ENCODE measurements at places on chromosomes 16 and 17. TPM values are rescaled to one million over a fixed set of nuclear protein-coding genes. Genes with fewer than 3 reads are reported as not detected.

GRCh38 chr17:42248351-42249179 lies 27.6 kb downstream of the STAT5B start:
- no peaks in the 10 kb centered on the region for H3K36me3 ChIP-seq
- H3K4me1 ChIP-seq: peaks cover 71% of the 10 kb centered on the region
- H3K27me3 ChIP-seq: no peaks in the 10 kb centered on the region

GRCh38 chr16:85931596-85932402 lies 32.8 kb downstream of the IRF8 start:
- no peaks in the 10 kb centered on the region for H3K27me3 ChIP-seq
- no peak overlapping the region for H3K4me3 ChIP-seq
- H3K27ac ChIP-seq: no peak overlapping the region
- DNase-seq: no peak
- no peaks in the 10 kb centered on the region for H3K36me3 ChIP-seq

DNA sequence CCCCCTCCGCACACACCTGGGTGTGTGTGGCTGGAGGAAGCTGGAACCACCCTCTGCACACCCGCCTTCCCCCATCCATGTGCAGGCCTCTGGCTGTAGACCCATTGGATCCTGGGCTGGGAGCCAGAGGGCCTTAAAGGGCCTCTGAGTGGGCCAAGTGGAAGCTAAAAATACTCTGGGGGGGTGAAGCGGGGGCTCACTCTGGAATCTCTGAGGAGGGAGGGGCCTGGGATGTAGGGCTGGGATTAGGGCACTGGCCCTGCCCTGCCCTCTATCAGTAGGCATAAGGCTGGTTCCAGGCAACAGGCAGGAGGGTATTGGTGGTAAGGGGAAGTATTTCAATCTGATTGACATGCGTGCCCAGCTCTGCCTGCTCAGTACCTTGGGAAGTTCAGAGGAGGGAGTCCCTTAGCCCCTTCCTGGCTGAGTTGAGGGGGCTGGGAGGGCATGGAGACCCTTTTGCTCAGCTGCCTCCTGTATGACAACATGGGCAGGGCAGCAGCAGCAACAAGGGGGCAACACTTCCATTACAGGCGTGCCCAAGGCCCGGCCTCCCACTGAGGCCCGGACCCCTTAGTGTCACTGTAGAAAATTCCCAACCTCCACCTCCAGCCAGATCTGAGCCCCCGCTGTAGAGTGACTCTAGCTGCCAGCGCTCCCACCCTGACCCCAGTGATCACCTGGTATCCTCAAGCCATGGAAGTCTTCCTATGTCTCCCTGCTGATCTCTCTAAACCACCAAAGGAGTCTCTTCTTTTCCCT lies 5.2 kb downstream of the ITGA3 start:
- no peak overlapping the region for H3K4me3 ChIP-seq
- DNase-seq: peak; percentile 76
- no peaks in the 10 kb centered on the region for H3K36me3 ChIP-seq
- H3K27me3 ChIP-seq: peaks cover 5% of the 10 kb centered on the region
- peak overlapping the region; percentile 96 for H3K27ac ChIP-seq
- peaks cover 85% of the 10 kb centered on the region for H3K4me1 ChIP-seq

Gene MYH3
- total RNA-seq: 0.58 TPM

Gene PRDM7
- not detected for total RNA-seq

DNA sequence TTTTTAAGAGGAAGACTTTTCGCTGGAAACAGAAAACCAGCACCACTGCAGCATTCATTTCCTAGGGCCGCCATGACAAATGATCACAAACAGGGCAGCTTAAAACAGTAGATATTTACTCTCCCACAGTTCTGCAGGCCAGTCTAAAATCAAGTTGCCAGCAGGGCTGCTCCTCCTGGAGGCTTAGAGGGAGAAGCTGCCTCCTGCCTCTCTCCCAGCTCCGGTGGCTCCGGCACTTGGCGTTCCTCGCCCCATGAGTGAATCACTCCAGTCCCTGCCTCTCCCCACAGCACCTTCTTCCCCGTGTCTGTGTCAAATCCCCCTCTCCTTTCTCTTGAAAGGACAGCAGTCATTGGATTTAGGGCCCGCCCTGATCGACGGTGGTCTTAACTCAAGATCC lies 72.1 kb downstream of the SOCS1 start:
- H3K27ac ChIP-seq: no peak overlapping the region
- no peaks in the 10 kb centered on the region for H3K27me3 ChIP-seq
- no peak overlapping the region for H3K4me3 ChIP-seq
- H3K4me1 ChIP-seq: peaks cover 20% of the 10 kb centered on the region
- DNase-seq: no peak

Gene SEZ6L2
- total RNA-seq: 31.4 TPM

GRCh38 chr16:73321853-73322252 lies 273.9 kb upstream of the ZFHX3 start:
- H3K27ac ChIP-seq: no peak overlapping the region
- H3K4me3 ChIP-seq: no peak overlapping the region
- no peak for DNase-seq
- H3K36me3 ChIP-seq: no peaks in the 10 kb centered on the region
- H3K4me1 ChIP-seq: no peaks in the 10 kb centered on the region

Gene HSF4
- 36.5 TPM for total RNA-seq

GRCh38 chr16:77276661-77277060 lies 77.5 kb downstream of the SYCE1L start:
- no peak overlapping the region for H3K27ac ChIP-seq
- H3K4me1 ChIP-seq: no peaks in the 10 kb centered on the region
- DNase-seq: no peak
- H3K36me3 ChIP-seq: no peaks in the 10 kb centered on the region

DNA sequence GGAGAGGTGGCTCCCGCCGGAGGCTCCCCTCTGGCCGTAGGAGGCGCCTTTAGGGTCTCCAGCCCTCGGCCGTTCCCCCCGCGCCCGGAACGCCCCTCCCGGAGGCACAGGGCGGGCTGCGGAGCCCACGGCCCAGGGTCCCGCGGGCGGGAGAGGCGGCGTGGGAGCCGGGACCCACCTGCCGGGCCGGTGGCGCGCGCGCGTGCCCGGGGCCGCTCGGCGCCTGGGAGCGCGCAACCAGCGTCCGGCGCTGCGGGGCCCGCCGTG lies at the start of gene MIF4GD:
Gene MIF4GD, minus strand, starts transcription at position 266 of the 267 bp plus-strand sequence. CDS start 1,036 bp downstream, outside the sequence.
- peaks cover 65% of the 10 kb centered on the region for H3K4me1 ChIP-seq
- DNase-seq: no peak
- H3K27ac ChIP-seq: peak within 1 kb of the TSS; percentile 97
- H3K36me3 ChIP-seq: peaks cover 28% of the 10 kb centered on the region
- no peaks in the 10 kb centered on the region for H3K27me3 ChIP-seq

DNA sequence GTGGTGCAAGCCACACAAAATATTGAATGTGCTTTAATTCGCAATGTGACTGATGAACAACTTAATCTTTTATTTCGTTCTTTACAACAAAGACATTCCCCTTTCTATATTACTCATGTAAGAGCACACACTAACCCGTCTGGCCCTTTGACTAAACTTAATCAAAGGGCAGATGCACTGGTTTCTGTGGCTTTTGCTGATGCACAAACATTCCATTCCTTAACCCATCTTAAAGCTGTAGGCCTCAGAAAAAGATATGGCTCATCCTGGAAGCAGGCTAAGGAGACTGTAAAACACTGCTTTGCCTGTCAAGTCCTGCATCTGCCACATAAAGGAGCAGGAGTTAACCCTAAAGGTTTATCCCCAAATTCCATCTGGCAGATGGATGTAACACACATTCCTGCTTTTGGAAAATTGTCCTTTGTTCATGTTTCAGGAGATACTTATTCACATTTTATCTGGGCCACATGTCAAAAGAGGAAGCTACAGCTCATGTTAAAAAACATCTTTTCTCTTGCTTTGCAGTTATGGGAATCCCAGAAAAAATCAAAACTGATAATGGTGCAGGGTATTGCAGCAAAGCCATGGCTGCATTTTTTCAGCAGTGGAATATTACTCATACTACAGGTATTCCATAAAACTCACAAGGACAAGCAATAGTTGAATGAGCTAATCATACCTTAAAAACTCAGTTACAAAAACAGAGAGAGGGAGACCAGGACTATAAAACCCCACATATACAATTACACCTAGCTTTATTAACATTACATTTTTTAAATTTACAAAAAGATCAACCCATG lies 137.2 kb downstream of the AHSP start:
- no peaks in the 10 kb centered on the region for H3K27me3 ChIP-seq
- no peak for DNase-seq
- H3K36me3 ChIP-seq: no peaks in the 10 kb centered on the region
- H3K27ac ChIP-seq: no peak overlapping the region

Gene SULT1A4
- 7.5 TPM for total RNA-seq

DNA sequence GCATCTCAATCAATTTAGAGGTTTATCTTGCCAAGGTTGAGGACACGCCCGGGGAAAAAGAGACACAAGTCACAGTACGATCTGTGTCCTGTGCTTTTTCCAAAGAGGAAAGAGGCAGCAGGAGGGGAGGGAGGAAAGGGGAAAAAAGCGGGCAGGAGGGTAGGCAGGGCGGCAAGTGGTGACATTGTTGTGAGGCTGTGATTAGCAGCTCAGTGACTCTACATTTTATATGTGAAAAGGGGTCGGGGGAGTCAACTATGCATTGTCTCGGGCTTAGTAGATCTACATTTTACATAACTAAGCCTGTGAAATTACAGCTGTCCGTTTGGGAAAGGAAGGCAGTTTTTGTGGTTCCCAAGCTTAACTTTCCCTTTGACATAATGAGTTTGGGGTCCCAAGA lies 22.2 kb upstream of the RIPOR1 start:
- no peaks in the 10 kb centered on the region for H3K36me3 ChIP-seq
- no peak for DNase-seq
- no peak overlapping the region for H3K27ac ChIP-seq
- no peaks in the 10 kb centered on the region for H3K4me1 ChIP-seq
- H3K27me3 ChIP-seq: no peaks in the 10 kb centered on the region

Gene IGF2BP1
- total RNA-seq: not detected

Gene OR1F1
- not detected for total RNA-seq

Gene TMEM235
- not detected for total RNA-seq

DNA sequence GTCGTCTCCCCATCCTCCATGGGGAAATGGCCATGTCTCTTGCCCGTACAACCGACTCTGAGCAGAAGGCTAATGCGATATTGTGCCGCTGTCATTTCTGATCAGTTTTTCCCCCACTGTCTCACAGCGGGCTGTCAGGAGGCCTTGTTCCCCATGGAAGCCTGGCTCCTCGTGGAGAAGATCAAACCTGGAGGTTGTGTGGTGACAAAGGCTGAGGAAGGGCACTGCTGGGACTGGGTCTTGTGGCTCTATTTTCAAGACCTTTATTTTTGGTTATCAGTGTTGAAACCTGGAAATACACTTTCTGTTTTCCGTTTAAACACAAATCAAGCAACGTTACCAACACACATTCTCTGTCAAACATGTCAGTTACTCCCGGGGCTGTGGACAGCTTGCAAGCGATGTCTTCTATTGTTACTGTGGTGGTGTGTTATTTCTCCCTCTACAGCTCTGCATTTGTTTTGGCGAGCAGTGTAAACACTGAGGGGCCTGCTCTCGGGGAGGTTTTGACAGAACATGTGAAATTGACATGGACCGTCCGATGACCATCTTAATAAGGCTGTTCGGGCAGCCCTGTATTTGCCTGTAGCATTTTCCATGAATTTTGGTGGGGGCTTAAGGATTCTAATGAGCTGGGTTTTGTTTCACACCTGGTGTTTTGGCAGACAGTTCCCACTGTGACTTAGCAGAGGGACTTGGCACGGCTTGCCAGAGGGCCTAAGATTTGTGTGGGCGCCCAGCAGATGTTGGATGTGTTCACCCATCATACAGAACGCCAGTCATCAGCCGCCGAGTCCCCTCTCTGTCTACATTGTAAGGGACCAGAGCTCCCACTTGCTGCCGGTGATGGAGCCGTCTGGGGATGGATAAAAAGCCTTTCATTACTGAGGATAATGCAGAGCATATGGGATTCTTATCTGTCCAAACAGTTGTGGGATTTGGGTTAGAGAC lies 12.5 kb downstream of the RBFOX1 start:
- no peak overlapping the region for H3K27ac ChIP-seq
- H3K4me1 ChIP-seq: no peaks in the 10 kb centered on the region
- H3K27me3 ChIP-seq: no peaks in the 10 kb centered on the region
- DNase-seq: no peak
- H3K36me3 ChIP-seq: no peaks in the 10 kb centered on the region
